Natural killer cell (primary cell): ENCODE measurements at places on chromosomes 7 and 10. TPM values are rescaled to one million over a fixed set of nuclear protein-coding genes. Genes with fewer than 3 reads are reported as not detected.
A peak's percentile ranks its signal among the peaks of the same experiment; 100 is the strongest.

Gene NEUROD6
- total RNA-seq = not detected

DNA sequence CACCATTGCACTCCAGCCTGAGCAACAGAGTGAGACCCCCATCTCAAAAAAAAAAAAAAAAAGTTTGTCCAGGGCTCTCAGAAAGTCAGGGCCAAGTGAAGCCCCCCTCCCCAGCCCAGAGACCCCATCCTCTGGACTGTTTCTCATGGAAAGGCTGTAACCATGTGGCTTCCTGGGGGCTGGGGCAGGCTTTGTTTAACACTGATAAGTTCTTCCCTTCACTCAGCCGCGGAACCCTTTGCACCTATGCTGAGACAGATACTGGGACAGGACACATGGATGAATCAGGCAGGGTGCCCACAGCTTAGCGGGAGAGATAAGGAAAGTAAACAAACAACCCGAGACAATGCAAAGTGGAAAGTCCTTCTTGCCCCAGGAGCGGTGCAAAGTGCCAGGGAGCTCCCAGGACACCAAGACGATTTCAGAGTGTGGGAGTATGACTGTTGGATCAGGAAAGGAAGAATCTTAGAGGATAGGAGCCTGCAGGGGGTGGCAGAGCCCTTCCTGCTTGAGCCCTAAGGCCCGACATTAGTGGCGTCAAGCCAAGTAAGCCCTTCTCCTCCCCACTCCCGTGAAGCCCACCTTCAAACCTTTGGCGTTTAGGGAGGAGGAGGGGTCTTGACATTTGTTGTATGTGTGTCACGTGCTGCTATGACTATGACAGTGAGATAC is 11.6 kb downstream of the MLXIPL start:
- DNase-seq = no peak

GRCh38 chr7:125253452-125254190 is 324.0 kb upstream of the POT1 start:
- no peak for DNase-seq

DNA sequence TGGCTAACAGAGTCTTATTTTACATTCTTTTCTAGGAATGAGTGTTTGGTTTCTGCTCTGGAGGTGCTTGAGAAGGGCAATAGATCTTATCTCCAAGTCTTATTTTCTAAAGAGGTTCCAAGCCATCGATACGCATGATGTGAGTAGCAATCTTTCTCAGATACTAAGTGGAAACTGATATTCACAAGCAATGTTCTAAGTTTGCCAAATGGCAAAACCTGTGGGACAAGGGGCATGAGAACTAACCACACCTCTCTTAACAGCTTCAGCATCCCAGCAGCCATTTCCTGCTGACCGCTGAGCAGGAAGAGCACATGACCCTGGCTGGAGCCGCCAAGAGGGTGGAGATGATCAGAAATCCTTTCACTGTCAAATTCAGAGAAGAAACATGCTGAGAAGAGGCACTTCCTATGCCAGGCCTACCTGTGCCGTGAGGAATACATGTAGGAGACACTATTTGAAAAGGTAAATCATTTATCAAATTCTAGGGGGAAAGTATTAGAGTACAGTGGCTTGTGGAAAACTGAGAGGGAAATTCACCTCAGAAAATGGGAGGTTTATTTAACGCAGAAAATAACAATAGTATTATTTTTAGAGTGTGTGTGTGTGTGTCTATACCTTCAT is 35.2 kb downstream of the CCDC71L start:
- DNase-seq = no peak

Gene SLC26A5
- not detected for total RNA-seq

GRCh38 chr7:106064771-106065574 is 47.1 kb downstream of the SYPL1 start:
- no peak for DNase-seq

GRCh38 chr10:75165684-75166622 is 44.6 kb upstream of the VDAC2 start:
- DNase-seq = peak; percentile 52

Gene CYP3A7
- total RNA-seq = not detected

Gene LUC7L2
- total RNA-seq = 192 TPM

Gene GPER1
- total RNA-seq = 0.25 TPM

GRCh38 chr10:77983384-77984341 is 45.7 kb downstream of the POLR3A start:
- DNase-seq = no peak

Gene PRDX3
- 12.5 TPM for total RNA-seq

- DNase-seq = peak; percentile 22
These were observed 29.3 kb upstream of the KCNK18 start for GRCh38 chr10:117167789-117168674.
